ENCODE measurements at places on chromosomes 2 and 18. TPM values are rescaled to one million over a fixed set of nuclear protein-coding genes. Genes with fewer than 3 reads are reported as not detected.

RAB12 gene
- total RNA-seq = 18.8 TPM

SNED1 gene
- total RNA-seq = 0.02 TPM

DNA sequence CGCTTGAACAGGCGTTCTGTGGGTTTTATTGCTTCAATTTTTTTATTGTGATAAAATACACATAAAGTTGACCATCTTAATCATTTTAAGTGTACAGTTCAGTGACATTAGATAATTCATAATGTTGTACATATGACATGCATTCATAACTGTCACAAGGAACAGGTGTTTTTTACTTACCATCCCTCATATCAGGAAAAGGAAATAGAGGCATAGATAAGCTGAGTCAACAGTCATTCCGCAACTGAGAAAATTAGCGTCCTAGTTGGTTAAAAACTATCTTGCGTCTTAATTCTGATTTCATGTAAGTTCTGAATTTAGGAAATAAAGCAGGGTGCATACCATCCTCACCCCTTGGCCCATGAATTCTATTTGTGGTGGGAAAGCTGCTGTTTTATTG lies 36.5 kb downstream of the PLB1 start:
- no peak for DNase-seq
- no peaks in the 10 kb centered on the region for H3K4me1 ChIP-seq
- peaks cover 37% of the 10 kb centered on the region for H3K27me3 ChIP-seq
- no peaks in the 10 kb centered on the region for H3K36me3 ChIP-seq

- no peak overlapping the region for H3K27ac ChIP-seq
- H3K4me3 ChIP-seq = no peak overlapping the region
- no peaks in the 10 kb centered on the region for H3K36me3 ChIP-seq
- H3K27me3 ChIP-seq = no peaks in the 10 kb centered on the region
- 0 out of 3 replicates have a peak, but pooled peaks cover 2% of the 10 kb centered on the region for H3K4me1 ChIP-seq
Observed at GRCh38 chr2:32884346-32884745, 62.4 kb upstream of the LTBP1 start.

- H3K36me3 ChIP-seq = peaks cover 93% of the 10 kb centered on the region
- DNase-seq = no peak
- H3K4me1 ChIP-seq = no peaks in the 10 kb centered on the region
- no peaks in the 10 kb centered on the region for H3K27me3 ChIP-seq
Observed at GRCh38 chr2:233264667-233265066, 13.2 kb downstream of the ATG16L1 start.

DNA sequence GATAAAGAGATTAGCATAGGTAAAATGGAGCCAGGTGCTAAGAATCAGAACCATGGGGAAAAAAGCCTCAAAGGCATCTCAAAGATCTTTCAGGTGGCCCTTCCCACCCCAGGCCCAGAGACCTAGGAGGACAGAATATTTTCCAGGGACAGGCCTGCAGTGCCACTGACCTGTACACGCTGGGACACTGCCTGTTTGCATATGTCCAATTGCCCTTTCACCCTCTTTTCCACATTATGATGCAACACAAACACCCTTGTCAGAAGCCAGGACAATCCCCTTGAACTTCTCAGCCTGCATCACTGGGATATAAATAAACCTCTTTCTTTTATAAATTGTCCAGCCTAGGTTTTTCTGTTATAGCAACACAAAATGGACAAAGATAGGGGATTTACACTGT lies 419.1 kb downstream of the TRIB2 start:
- DNase-seq = no peak
- no peaks in the 10 kb centered on the region for H3K27me3 ChIP-seq
- H3K36me3 ChIP-seq = no peaks in the 10 kb centered on the region
- no peaks in the 10 kb centered on the region for H3K4me1 ChIP-seq
- no peak overlapping the region for H3K4me3 ChIP-seq
- no peak overlapping the region for H3K27ac ChIP-seq

DNA sequence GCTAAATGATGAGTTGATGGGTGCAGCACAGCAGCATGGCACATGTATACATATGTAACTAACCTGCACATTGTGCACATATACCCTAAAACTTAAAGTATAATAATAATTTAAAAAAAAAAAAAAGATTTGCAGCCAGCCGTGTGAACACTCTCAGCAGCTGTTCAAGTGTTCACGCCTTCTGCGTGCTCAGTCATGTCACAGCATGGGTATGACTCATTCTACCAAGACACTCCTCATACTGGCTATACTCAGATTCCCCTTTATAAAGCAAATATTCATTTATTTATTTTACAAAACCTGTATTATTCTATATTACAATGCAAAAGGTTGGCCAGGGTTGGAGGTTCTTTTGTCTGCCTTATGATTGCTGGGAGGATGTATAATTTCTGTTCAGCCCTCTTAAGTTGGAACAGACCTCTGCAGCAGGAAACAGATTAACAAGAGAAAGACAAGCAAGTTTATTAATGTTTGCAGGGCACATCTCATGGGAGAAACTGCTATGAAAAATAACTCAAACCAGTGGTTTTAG lies 1230.6 kb upstream of the CHAC2 start:
- H3K4me3 ChIP-seq = no peak overlapping the region
- no peak for DNase-seq
- H3K4me1 ChIP-seq = no peaks in the 10 kb centered on the region
- no peaks in the 10 kb centered on the region for H3K27me3 ChIP-seq

- no peaks in the 10 kb centered on the region for H3K27me3 ChIP-seq
- no peaks in the 10 kb centered on the region for H3K4me1 ChIP-seq
- H3K27ac ChIP-seq = no peak overlapping the region
- DNase-seq = no peak
Observed at GRCh38 chr2:178834086-178834485, 26.9 kb upstream of the TTN start.

- H3K36me3 ChIP-seq = no peaks in the 10 kb centered on the region
- no peaks in the 10 kb centered on the region for H3K4me1 ChIP-seq
- H3K27me3 ChIP-seq = no peaks in the 10 kb centered on the region
- DNase-seq = no peak
- no peak overlapping the region for H3K27ac ChIP-seq
Observed at GRCh38 chr2:162013514-162014475, 60.2 kb downstream of the DPP4 start.

DNA sequence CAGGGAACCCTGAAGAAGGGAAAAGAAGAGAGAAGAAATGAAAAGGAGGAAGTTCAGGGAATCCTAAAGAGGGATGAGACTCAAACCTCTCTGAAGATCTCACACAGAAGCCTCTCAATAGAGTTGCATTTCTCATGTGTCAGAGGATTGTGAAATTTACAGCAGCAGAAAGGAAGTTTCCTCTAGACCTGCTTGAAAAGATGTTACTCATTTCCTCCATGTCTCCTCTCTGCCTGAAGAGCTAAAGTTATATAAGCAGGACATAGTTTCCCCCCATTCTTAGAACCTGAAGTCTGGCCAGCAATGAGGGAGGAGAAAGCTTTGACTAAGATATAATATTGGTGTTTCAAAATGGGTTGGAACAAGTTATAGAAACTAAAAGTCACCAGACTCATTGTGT lies 1155.6 kb downstream of the LRP1B start:
- H3K27ac ChIP-seq = no peak overlapping the region
- DNase-seq = no peak
- no peaks in the 10 kb centered on the region for H3K36me3 ChIP-seq
- no peaks in the 10 kb centered on the region for H3K4me1 ChIP-seq
- no peak overlapping the region for H3K4me3 ChIP-seq

DNA sequence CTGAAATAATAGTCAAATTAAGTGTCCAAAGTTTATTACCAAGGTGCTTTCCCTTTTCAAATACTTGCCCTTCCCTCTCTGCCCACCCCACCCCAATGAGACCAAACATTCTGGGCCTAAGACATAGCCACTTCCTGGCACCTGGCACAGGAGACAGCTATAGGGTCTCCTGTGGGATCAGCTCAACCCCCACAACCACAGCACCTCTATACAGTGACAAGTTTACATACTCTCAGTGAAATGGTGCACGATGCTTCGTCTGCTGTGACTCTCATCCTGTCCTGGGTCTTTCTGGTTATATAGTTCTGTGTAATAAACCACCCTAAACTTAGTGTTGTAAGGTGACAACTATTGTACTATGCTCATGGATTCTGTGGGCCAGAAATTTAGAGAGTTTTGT lies 466.2 kb downstream of the FBXO15 start:
- H3K27ac ChIP-seq = no peak overlapping the region
- no peaks in the 10 kb centered on the region for H3K36me3 ChIP-seq
- H3K4me1 ChIP-seq = no peaks in the 10 kb centered on the region
- no peak for DNase-seq
- H3K4me3 ChIP-seq = no peak overlapping the region

Data from K562 (cell line).